Large intestine (tissue), 12 donors: ENCODE measurements at places on chromosomes 4 and X.

DNA sequence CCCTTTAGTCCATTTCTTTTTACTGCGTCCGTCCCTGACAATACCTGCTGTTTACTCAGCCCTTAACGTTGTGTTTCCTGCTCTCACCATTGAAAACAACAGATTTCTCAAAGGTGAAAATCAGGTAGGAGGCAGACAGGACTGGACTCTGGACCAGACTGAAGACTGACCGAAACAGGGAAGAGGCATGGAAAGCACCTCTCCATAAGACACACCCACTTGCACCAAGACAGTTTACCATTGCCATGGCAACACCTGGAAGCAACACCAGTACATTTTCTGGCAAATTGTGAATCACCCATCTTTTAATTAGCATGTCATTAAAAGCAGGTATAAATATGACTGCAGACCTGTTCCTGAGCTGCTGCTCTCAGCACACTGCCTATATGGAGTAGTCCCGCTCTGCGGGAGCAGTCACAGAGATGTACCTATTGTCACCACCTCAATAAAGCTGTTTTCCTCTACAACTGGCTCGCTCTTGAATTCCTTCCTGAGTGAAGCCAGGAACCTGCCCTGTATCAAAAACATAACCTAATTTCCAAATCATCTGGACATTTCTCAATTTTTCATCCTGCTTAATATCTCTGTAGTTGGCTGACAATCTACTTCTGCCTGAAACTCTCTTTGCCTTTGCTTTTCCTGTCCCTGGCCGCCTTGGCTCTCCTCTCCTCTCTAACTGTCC, 117.0 kb downstream of the RNF150 start:
- peak; percentile 19 for DNase-seq

DNA sequence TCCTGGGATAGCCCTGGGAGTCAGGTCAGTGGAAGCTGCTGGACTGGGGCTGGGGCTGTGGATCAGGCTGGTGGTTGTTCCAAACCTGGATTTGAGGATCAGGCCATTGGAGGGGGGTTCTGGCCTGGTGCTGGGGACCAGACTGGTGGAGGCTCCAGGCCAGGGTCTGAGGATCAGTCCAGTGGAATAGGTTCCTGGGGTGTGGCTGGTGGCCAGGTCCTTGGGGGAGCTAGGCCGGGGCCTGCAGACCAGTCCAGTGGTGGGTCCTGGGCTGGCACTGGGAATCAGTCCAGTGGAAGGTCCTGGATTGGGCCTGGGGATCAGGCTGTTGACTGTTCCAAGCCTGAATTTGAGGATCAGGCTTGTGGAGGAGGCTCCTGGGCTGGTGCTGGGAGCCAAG, 8.0 kb downstream of the ARMCX4 start:
- no peak for DNase-seq

- DNase-seq = no peak
These were observed 268.9 kb downstream of the ASMT start for GRCh38 chrX:1883772-1884171.

DNA sequence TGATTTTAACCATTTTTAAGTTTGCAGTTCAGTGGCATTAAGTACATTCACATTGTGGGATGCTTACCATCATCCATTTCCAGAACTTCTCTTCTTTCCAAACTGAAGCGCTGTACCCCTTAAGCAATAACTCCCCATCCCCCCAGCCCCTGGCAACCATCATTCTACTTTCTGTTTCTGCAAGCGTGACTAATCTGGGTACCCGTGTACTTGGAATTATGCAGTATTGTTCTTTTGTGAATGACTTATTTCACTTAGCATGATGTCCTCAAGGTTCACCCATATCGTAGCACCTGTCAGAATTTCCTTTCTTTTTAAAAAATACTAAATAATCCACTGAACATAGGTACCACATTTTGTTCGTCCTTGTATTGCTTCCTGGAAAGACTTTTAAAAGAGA, 32.9 kb downstream of the USP9X start:
- no peak for DNase-seq

GRCh38 chrX:6291444-6291843, 62.8 kb upstream of the NLGN4X start:
- no peak for DNase-seq

DNA sequence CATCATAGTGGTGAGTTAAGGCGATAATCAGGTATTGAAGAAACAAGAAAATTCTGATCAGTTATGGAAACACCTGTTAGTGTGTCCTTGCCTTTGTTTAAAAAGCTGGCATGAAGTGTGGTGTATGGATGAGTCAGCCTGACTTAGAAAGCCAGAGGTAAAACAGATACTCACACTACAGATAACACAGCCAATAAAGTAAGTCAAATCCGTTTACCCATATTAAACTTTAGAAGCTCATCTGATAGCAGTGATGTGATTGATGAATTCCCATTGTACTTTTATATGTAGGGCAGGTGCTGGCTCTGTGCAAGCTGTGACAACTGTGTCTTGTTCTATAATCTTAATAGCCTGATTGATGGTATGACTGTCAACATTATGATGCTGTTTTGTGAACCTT, 1392.7 kb upstream of the IGFBP7 start:
- DNase-seq = no peak

- no peak for DNase-seq
These were observed 247.2 kb upstream of the EPHA5 start for GRCh38 chr4:65917486-65917885.

DNA sequence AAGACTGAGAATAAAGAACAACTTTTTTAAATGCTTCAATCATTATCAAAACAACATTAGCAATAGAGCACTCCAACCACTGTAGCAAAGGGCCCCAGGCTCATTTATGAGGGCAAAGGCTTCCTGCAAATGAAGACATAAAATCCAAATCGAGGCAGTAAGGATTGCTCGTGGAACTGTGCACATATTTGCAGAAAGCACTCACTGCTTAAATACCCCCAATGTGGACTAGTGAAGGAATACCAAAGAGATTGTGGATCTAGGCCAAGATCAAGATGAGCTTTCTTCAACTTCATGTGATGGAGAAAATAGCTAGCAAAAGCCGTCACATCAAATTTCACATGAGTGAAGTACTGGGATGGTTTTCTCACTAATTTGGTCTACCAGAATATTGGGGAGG, 35.2 kb downstream of the GPC3 start:
- no peak for DNase-seq

GRCh38 chr4:140719022-140719421, 37.2 kb downstream of the TBC1D9 start:
- DNase-seq = no peak
